ENCODE measurements at places on chromosomes 2 and 18.

- DNase-seq, result peak; percentile 3
These were observed 288.8 kb upstream of the SIX3 start for GRCh38 chr2:44652701-44653100.

DNA sequence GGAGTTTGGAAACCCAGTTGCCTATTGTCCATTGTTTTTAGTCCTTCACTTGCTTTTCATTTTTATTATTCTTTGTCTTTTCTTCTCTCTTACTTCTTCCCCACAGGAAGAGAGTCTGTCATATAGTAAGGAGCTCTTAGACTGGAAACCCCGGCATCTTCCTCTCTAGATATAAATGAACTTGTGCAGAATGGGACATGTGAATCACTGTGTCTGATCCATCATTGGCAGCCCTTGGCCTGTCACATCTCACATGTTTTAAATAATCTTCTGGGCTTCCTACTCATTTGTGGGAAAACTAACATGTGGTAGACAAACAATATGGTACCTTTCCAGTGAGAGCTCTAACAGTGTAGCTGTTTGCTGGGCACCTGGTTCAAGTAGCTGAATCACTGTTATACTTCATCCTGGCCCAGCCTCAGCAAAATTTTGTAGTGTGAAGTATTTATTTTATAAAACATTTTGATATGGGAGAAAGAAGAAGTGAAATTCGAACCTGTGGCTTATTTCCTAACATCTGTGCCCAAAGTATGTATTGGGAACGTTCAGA lies 112.8 kb downstream of the PHLPP1 start:
- DNase-seq, result peak; percentile 1

DNA sequence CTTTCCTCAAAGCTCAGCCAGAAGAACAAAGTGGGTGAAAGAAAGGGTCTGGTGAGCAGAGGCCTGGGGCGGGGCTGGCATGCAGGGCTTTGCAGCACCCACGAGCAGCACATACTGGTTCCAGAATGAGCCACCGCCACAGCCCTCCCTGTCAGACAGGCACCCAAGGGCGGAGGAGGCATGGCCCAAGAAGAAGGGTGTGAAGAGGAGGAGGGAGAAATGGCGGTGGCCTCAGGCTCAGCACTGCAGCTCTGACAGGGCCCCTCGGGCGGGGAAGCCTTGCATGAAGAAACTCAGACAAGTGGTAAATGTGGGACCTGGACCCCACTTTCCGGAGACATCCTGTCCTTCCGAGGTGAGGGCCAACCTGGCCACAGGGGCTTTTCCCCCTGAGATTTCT lies 15.7 kb downstream of the FAM228A start:
- DNase-seq, result no peak

GRCh38 chr18:71105078-71105819 lies 816.4 kb downstream of the SOCS6 start:
- peak; percentile 55 for DNase-seq

DNA sequence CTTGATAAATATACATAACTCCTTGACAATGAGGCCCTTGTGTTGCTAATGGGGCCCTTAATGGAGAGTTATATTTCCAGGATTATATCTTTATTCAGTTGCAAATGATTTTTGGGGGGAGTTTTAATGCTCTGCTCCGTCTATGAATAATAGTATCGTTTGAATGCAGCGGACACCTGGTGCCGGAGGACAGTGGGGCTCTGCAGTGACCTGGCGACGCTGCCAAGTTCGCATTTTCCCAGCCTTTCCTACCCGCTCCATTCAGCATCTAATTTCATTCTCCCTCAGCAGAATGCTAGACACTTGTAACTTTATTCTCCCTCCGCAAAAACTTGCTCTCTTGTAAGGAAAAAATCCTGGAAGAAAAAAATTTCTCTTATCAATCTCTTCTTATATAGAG lies 257.6 kb upstream of the SALL3 start:
- DNase-seq, result no peak

DNA sequence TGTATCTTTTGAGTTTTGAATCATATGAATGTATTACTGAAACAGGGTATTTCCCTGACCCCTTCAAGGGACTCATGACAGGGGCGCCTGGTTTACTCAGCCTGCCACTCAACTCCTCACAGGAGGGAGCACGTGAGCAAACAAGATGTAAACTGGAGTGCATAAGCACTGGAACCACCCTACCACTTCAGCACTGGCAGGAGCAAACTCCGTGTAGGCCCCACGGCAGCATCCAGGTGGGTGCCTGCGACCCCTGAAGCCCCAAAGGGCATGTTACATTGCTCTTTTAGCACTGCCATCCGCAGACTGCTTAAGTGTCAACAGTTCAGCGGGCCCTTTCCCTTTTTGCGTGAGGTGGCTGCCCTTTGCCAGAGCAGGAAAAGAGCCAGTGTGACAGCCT lies 8.2 kb upstream of the DAPL1 start:
- DNase-seq, result no peak

GRCh38 chr2:178589335-178589734 lies 109.1 kb downstream of the PLEKHA3 start:
- DNase-seq, result no peak

- no peak for DNase-seq
These were observed 1.3 kb downstream of the SALL3 start for GRCh38 chr18:78980777-78981380.

DNA sequence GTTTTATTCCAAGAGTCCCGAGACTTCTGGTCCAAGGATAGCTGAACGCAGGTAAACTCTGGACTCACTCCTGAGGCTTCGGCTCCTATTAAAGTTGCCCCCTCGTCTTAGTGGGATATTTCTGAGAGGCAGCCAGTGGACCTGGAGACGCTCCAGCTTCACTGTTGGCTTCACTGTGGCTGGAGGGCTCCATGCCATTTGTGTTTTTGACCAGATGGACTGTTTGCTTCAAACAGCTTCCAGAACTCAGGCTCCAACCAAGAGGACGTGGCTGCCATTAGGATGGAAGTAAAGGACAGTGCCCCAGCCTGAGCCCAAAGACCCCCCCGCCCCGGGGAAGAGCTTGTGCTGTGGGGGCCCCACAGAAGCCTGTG lies 94.4 kb upstream of the LDAH start:
- no peak for DNase-seq

DNA sequence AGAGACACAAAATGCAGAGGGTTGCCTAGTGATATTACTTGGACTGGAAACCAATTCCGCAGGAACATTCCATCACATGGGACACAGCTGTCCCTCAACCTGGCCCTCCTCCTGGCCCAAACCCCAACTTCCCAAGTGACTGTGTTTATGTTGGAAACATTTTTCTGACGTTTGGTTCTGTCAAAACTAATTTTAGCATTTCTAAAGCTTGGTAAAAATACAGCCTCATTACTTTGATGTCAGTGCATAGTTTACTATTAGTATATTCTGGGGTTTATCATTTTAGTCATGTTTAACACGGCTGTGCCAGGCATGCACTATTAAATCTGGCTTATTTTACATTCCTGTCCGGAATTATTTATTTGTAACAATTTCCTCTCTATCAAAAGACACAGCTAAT lies 69.9 kb downstream of the GLI2 start:
- DNase-seq, result no peak

DNA sequence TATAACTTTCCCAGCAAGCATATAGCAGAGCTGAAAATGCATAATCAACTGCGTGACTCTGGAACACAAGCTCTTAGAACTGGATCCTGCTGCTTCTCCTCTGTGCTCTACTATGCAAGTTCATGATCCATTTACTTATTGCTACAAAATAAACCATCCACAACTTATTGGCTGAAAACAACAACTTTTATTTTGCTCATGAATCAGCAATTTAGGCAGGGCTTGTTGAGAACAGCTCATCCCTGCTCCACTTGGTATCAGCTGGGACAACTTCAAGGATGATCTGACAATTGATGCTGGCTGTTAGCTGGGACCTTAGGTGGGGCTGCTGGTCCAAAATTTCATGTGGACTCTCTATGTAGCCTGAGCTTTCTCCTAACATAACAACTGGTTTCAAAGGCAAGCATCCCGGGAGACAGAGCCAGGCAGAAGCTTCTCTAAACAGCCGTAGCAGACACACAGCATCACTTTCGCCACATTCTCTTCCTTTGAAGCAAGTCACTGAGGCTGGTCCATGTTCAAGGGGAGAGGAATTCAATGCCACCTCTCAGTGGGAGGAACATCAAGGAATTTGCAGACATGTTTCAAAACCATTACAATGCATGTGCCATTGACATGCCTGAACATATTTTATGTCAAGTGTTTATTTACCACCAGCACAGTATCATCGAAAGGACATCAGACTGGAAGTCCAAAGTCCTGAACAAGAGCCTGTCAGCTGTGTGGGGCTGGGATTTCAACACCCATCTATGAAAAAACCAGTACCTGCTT lies 153.1 kb upstream of the PKDCC start:
- no peak for DNase-seq

- no peak for DNase-seq
These were observed 319.2 kb upstream of the LRATD1 start for GRCh38 chr2:14313341-14313740.

- no peak for DNase-seq
These were observed 44.7 kb downstream of the THSD7B start for GRCh38 chr2:136809998-136810397.

GRCh38 chr2:8044046-8044594 lies 637.7 kb upstream of the ID2 start:
- no peak for DNase-seq

- DNase-seq, result peak; percentile 94
These were observed 61.4 kb upstream of the RTN4 start for GRCh38 chr2:55111570-55112228.

GRCh38 chr2:149994057-149994728 lies 406.6 kb upstream of the MMADHC start:
- DNase-seq, result peak; percentile 78

GRCh38 chr2:219533930-219534661 lies 9.5 kb downstream of the CHPF start:
- no peak for DNase-seq

DNA sequence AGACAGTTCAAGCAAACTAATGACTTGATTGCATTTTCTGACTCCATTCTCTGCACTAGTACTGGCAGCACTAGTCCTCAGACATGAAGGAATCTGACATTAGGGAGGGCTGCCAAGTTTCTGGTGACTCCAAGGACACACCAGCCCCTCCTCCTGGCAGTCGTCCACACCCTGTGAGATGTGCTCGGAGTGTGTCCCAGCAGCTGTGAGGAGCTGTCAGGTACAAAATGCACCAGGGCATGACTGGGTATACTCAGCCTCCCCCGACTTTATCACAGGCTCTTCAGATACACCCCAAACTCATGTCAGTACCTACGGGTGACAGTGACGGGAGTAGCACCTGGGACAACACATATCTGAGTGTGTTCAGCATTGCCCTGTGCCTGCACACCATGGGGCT lies 43.1 kb downstream of the EDAR start:
- no peak for DNase-seq

DNA sequence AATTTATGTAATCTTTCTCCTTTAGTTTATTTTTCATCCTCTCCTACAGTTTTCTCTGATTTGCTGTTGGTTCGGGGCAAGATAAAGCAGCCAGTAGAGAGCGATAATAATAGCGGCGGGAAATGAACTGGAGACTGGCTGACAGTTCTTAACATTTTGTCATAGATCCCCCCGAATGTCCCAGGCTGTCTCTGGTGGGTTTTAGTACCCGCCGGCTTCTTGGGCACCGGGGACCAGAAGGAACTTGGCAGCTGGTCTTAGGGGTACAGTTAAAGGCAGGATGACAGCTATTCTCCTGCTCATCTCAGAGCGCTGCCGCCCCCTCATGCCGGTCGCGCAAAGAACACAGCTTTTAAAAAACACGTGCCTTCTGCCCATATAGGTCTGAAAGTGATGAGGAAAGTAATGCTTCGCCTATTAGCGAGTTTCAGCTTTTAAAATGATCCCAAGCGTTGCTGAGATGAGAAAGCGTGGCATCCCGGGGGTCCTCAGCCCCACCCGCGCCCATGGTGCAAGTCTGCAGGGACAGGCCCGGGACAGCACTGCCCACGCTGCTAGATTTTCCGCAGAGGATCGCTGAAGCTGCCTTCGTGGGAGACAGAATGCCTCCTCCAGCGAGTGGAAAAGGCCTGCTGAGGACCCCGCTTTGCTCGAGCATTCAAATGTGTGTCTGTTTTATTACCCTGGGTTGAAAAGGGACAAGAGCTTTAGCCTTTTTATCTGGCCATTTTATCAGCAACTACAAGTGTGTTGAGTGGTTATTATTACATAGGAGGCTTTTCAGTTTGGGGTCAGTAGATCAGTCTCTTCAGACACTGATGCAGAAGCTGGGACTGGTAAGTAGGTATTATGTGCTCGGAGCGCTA lies 3.8 kb downstream of the ONECUT2 start:
- no peak for DNase-seq

- DNase-seq, result no peak
These were observed 113.2 kb downstream of the MRO start for GRCh38 chr18:50706651-50707050.

Measured in MG63 (cell line).